Stomach (tissue), 19 donors: ENCODE measurements at places on chromosomes 2 and 18. TPM values are rescaled to one million over a fixed set of nuclear protein-coding genes. Genes with fewer than 3 reads are reported as not detected.

Gene CASP10
- 4.7 TPM for polyA plus RNA-seq

Gene DOCK10
- 2.0 TPM for polyA plus RNA-seq

Gene PLGLB2
- 3.3 TPM for polyA plus RNA-seq

Gene STARD6
- not detected for polyA plus RNA-seq

Gene CERS6
- polyA plus RNA-seq, result 4.0 TPM

Gene RUFY4
- not detected for polyA plus RNA-seq

Gene FLACC1
- polyA plus RNA-seq, result not detected

Gene SH3RF3
- polyA plus RNA-seq, result 4.3 TPM

Gene SGPP2
- 2.3 TPM for polyA plus RNA-seq

Gene TMEM182
- 3.4 TPM for polyA plus RNA-seq

Gene MREG
- 2.6 TPM for polyA plus RNA-seq

Gene UGT1A7
- polyA plus RNA-seq, result 34.0 TPM

Gene EDAR
- polyA plus RNA-seq, result 0.93 TPM

Gene CHST10
- 2.4 TPM for polyA plus RNA-seq

Gene TAF1B
- polyA plus RNA-seq, result 6.2 TPM

Gene AKAIN1
- not detected for polyA plus RNA-seq

Gene TGIF1
- polyA plus RNA-seq, result 57.9 TPM

Gene IL1F10
- polyA plus RNA-seq, result not detected

Gene RALB
- polyA plus RNA-seq, result 27.5 TPM

Gene ASB18
- polyA plus RNA-seq, result not detected

Gene RAX
- polyA plus RNA-seq, result not detected

Gene RAB6C
- polyA plus RNA-seq, result not detected

Gene ACVR1C
- 0.31 TPM for polyA plus RNA-seq

Gene GNAL
- polyA plus RNA-seq, result 1.1 TPM

Gene TRIM43
- polyA plus RNA-seq, result not detected

Gene RAD51AP2
- not detected for polyA plus RNA-seq

Gene EFR3B
- polyA plus RNA-seq, result 0.15 TPM

Gene SRD5A2
- polyA plus RNA-seq, result 0.03 TPM

Gene ADRA2B
- polyA plus RNA-seq, result 0.19 TPM

Gene HSBP1L1
- polyA plus RNA-seq, result 51.6 TPM

Gene GCG
- polyA plus RNA-seq, result 0.83 TPM

Gene MGAT4A
- polyA plus RNA-seq, result 7.4 TPM

Gene CYB5A
- polyA plus RNA-seq, result 450 TPM

Gene ITSN2
- polyA plus RNA-seq, result 14.6 TPM

Gene ASXL3
- polyA plus RNA-seq, result 0.61 TPM

Gene IL1R1
- 109 TPM for polyA plus RNA-seq

Gene SLC8A1
- 0.31 TPM for polyA plus RNA-seq

Gene FOSL2
- polyA plus RNA-seq, result 24.4 TPM

Gene SNTG2
- 0.90 TPM for polyA plus RNA-seq

Gene WDPCP
- 4.2 TPM for polyA plus RNA-seq

Gene PRADC1
- 21.5 TPM for polyA plus RNA-seq
